ENCODE measurements at places on chromosomes 2 and 18. TPM values are rescaled to one million over a fixed set of nuclear protein-coding genes. Genes with fewer than 3 reads are reported as not detected.

Gene ADD2
- 13.3 TPM for total RNA-seq

Gene SMC6
- total RNA-seq = 11.4 TPM

Gene FIGLA
- total RNA-seq = not detected

Gene KCNG3
- 0.91 TPM for total RNA-seq

Gene CPLX4
- total RNA-seq = not detected

Gene DCDC2C
- total RNA-seq = not detected

Gene ERICH2
- total RNA-seq = not detected

Gene NR4A2
- total RNA-seq = not detected

Gene GCKR
- total RNA-seq = not detected

Gene FLACC1
- 0.26 TPM for total RNA-seq

Gene TACR1
- not detected for total RNA-seq

Gene IL36RN
- total RNA-seq = not detected

Gene PTPN4
- total RNA-seq = 11.1 TPM

Gene ITM2C
- 31.2 TPM for total RNA-seq

Gene CHRND
- total RNA-seq = not detected

Gene DUSP19
- 0.86 TPM for total RNA-seq

Gene PSMA8
- 0.23 TPM for total RNA-seq

Gene HOXD10
- total RNA-seq = 3.8 TPM

Gene LIPG
- total RNA-seq = not detected

Gene HOXD13
- total RNA-seq = 5.4 TPM

Gene EML6
- total RNA-seq = not detected

Gene CAB39
- 34.2 TPM for total RNA-seq

Gene POTEC
- not detected for total RNA-seq

Gene PTMA
- 1,493 TPM for total RNA-seq

Gene GALR1
- not detected for total RNA-seq

Gene ZNF521
- total RNA-seq = 5.0 TPM

Gene CDKL4
- total RNA-seq = 0.30 TPM

Gene PRSS56
- total RNA-seq = not detected
